ENCODE measurements at places on chromosomes 6 and 20. TPM values are rescaled to one million over a fixed set of nuclear protein-coding genes. Genes with fewer than 3 reads are reported as not detected.

Gene DNAH8
- total RNA-seq: 0.05 TPM

Gene SCUBE3
- total RNA-seq: not detected

Gene SMPDL3A
- 0.47 TPM for total RNA-seq

Gene COL11A2
- 0.61 TPM for total RNA-seq

Gene SLC4A11
- total RNA-seq: 3.3 TPM

Gene TFAP2C
- total RNA-seq: not detected

Gene CAP2
- total RNA-seq: not detected

Gene CLPSL2
- total RNA-seq: not detected

Gene TENT5A
- 0.34 TPM for total RNA-seq

Gene DAAM2
- not detected for total RNA-seq

Gene TRIM40
- total RNA-seq: not detected

Gene GHRH
- total RNA-seq: not detected

Gene TXLNB
- not detected for total RNA-seq

GRCh38 chr6:90326404-90327057 lies 29.9 kb upstream of the BACH2 start:
- H3K4me3 ChIP-seq: no peak overlapping the region
- no peak overlapping the region for H3K27ac ChIP-seq
- H3K4me1 ChIP-seq: peaks cover 11% of the 10 kb centered on the region
- DNase-seq: no peak
- no peaks in the 10 kb centered on the region for H3K36me3 ChIP-seq

DNA sequence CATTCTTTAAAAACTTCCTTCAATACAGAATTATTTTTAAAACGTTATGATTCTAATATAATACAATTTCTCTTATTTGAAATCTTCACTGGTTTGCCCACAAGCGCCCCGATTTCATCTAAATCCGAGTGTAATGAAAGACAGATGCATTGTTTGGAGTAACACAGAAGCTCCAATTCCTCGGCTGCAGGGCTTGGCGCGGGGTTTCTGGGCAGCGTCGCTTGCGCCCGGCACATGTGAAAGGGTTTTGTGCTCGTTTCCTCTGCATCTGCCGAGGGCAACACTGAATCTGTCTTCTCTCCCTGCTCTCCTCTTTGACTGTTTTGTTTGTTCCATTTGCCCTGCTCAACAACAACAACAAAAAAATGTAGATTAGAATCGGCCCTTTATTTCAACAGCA lies 248.6 kb upstream of the QKI start:
- no peak overlapping the region for H3K27ac ChIP-seq
- no peaks in the 10 kb centered on the region for H3K4me1 ChIP-seq
- DNase-seq: no peak
- no peaks in the 10 kb centered on the region for H3K36me3 ChIP-seq

- H3K27me3 ChIP-seq: peaks cover 6% of the 10 kb centered on the region
- no peak overlapping the region for H3K4me3 ChIP-seq
- no peaks in the 10 kb centered on the region for H3K36me3 ChIP-seq
- H3K27ac ChIP-seq: no peak overlapping the region
Measured at GRCh38 chr6:45959534-45960145, 56.0 kb downstream of the CLIC5 start.

GRCh38 chr6:119043783-119044182 lies 34.7 kb downstream of the FAM184A start:
- no peak overlapping the region for H3K4me3 ChIP-seq

- peaks cover 24% of the 10 kb centered on the region for H3K27me3 ChIP-seq
- H3K36me3 ChIP-seq: peaks cover 2% of the 10 kb centered on the region
- peak overlapping the region; percentile 72 for H3K27ac ChIP-seq
- no peak for DNase-seq
- peaks cover 24% of the 10 kb centered on the region for H3K4me1 ChIP-seq
Measured at GRCh38 chr20:64081624-64081964, 1.7 kb downstream of the OPRL1 start.

GRCh38 chr20:62733891-62734290 lies 25.3 kb downstream of the NTSR1 start:
- no peak overlapping the region for H3K27ac ChIP-seq
- H3K4me3 ChIP-seq: no peak overlapping the region
- no peak for DNase-seq
- no peaks in the 10 kb centered on the region for H3K36me3 ChIP-seq
- peaks cover 22% of the 10 kb centered on the region for H3K27me3 ChIP-seq

- H3K4me3 ChIP-seq: no peak overlapping the region
- no peak overlapping the region for H3K27ac ChIP-seq
- no peaks in the 10 kb centered on the region for H3K4me1 ChIP-seq
- no peaks in the 10 kb centered on the region for H3K36me3 ChIP-seq
Measured at GRCh38 chr20:23065266-23066201, 16.1 kb upstream of the THBD start.

- no peak overlapping the region for H3K4me3 ChIP-seq
- no peak overlapping the region for H3K27ac ChIP-seq
- DNase-seq: no peak
- H3K27me3 ChIP-seq: no peaks in the 10 kb centered on the region
- H3K36me3 ChIP-seq: no peaks in the 10 kb centered on the region
- no peaks in the 10 kb centered on the region for H3K4me1 ChIP-seq
Measured at GRCh38 chr20:7355051-7355450, 585.2 kb downstream of the HAO1 start.

GRCh38 chr6:103017878-103018277 lies 1624.4 kb downstream of the GRIK2 start:
- no peak overlapping the region for H3K4me3 ChIP-seq
- no peak for DNase-seq
- H3K27me3 ChIP-seq: no peaks in the 10 kb centered on the region
- no peaks in the 10 kb centered on the region for H3K4me1 ChIP-seq
- H3K36me3 ChIP-seq: no peaks in the 10 kb centered on the region

DNA sequence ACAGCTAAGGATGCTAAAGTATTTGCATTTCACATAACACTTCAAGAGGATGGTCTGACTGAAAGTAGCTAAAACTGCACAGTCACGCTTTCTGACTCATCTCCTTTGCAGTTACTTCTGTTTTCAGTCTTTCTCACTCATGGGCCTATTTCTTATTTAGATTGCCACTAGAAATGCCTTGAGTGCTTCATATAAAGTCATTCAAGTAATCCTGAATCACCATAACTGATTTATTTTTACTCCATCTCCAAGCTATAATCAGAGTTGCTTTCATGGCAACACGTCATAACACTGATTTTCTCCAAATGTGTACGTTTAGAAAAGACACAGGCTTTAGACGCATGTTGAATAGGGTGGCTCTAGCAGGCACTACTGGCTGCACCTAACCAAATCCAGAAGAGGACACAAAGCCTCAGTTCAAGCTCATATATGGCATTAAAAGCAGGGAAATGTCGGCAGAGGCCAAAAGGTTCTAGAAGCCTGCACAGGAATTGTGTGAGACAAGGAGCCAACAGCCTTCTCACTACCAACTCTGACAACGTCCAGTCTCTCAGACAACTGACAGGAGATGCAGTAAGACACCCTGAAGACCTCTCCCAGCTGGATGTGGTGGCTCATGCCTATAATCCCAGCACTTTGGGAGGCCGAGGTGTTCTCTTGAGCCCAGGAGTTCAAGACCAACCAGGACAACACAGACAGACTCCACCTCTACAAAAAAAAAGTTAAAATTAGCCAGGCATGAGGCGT lies 64.1 kb upstream of the BEND6 start:
- H3K4me1 ChIP-seq: peaks cover 35% of the 10 kb centered on the region
- H3K36me3 ChIP-seq: peaks cover 4% of the 10 kb centered on the region
- H3K4me3 ChIP-seq: no peak overlapping the region
- DNase-seq: peak; percentile 5
- no peaks in the 10 kb centered on the region for H3K27me3 ChIP-seq

GRCh38 chr6:148455225-148455624 lies 112.6 kb downstream of the SASH1 start:
- no peak overlapping the region for H3K27ac ChIP-seq
- H3K4me1 ChIP-seq: peaks cover 20% of the 10 kb centered on the region
- H3K4me3 ChIP-seq: no peak overlapping the region

DNA sequence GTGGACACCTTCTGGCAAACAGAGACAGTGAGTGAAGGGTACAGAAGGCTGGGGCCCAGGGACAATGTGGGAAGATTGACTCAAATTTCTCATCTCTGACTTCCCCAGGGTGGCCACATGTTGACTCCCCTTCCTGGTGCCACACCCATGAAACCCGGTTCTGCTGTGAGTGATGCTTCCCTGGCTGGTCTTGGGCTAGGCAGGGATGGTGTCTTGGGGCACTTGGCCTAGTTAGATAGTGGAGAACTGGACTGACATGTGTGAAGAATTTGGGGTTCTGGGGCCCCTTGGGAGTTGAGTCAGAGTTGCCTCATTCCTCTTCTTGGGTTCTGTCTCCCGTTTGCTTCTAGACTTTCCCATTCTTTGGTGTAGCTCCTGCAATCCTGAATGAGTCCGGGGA lies 34.2 kb downstream of the GSS start:
- no peak overlapping the region for H3K27ac ChIP-seq
- H3K36me3 ChIP-seq: peaks cover 62% of the 10 kb centered on the region
- peaks cover 48% of the 10 kb centered on the region for H3K4me1 ChIP-seq
- no peak for DNase-seq
- H3K27me3 ChIP-seq: no peaks in the 10 kb centered on the region

GRCh38 chr20:2213401-2213800 lies 82.4 kb upstream of the TGM3 start:
- no peak for DNase-seq
- no peak overlapping the region for H3K4me3 ChIP-seq
- H3K4me1 ChIP-seq: peaks cover 6% of the 10 kb centered on the region
- no peak overlapping the region for H3K27ac ChIP-seq
- H3K36me3 ChIP-seq: no peaks in the 10 kb centered on the region

DNA sequence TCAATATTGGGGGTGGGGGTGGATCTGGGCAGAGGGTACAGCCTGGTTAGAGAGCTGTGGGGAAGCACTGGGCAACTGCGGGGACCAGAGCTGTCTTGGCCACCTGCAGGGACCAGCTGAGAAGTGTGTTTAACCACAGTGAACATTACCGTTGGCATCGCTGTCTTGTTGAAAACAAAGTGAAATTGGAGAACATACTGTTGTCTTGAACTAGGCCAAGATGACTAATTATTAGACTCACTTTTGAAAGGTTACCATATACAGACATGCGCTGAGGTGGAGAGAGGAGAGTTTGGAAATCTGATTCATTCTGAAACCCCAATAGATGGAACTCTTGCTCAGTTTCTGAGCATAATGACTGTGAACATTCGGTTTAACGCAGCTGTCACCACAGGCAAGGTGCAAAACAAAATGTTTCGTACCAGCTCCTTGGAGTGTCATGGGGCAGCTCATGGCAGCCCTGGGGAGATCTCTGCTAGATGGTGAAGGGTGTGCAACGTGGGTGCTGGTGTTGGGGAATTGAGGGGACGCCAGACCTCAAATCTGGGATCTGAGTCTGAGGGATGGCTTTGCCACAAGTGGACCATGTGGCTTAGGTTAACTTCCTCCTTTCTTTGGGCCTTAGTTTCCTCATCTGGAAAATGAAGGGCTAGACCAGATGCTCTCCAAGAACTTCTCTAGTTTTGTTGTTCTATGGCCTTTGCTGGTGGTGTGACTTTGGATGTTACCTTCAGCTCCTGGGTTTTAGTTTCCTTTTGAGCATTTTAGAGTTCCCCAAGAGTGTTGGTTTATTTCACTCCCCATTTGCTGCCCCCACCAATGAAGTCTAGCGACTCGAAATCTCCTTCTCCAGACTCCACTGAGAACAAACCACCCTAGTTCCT lies 24.6 kb upstream of the GTSF1L start:
- DNase-seq: peak; percentile 75
- H3K4me3 ChIP-seq: peak overlapping the region; percentile 61
- H3K27me3 ChIP-seq: no peaks in the 10 kb centered on the region
- H3K4me1 ChIP-seq: peaks cover 47% of the 10 kb centered on the region

GRCh38 chr6:125188594-125189203 lies 35.1 kb downstream of the TPD52L1 start:
- DNase-seq: no peak
- peaks cover 15% of the 10 kb centered on the region for H3K27me3 ChIP-seq
- peaks cover 8% of the 10 kb centered on the region for H3K4me1 ChIP-seq
- no peaks in the 10 kb centered on the region for H3K36me3 ChIP-seq

DNA sequence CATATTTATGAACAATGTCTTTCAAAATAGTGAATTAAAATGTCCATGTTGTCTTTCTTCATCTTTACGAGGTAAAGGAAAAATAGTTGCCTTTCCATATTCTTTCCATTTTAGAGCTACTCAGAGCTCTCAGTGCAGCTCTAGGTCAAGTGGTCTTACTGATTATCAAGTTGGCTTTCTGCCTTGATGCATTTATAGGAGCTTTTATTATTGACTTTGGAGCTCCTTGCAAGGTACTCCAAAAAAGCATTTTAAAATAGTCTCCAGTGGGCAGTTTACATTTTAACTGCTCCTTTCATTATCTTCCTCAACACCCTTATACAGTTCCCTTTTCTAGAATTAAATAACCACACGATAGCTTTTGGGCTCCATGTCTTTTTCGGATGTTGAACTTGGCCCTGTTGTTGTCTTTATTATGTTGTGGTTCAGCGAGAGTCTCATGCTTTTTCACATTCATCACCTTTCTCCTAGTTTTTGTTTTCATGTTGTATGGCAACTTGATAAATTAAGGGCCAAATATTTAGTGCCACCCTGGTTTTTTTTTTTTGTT lies 122.9 kb downstream of the CLIC5 start:
- no peak for DNase-seq
- peaks cover 2% of the 10 kb centered on the region for H3K36me3 ChIP-seq
- no peak overlapping the region for H3K27ac ChIP-seq
- peaks cover 4% of the 10 kb centered on the region for H3K27me3 ChIP-seq
- H3K4me3 ChIP-seq: no peak overlapping the region
- peaks cover 24% of the 10 kb centered on the region for H3K4me1 ChIP-seq

- no peak overlapping the region for H3K27ac ChIP-seq
- no peak for DNase-seq
- H3K36me3 ChIP-seq: no peaks in the 10 kb centered on the region
- H3K27me3 ChIP-seq: peaks cover 6% of the 10 kb centered on the region
Measured at GRCh38 chr6:1757131-1757530, 147.4 kb downstream of the FOXC1 start.

GRCh38 chr20:10006447-10007090 lies 28.2 kb upstream of the ANKEF1 start:
- H3K4me1 ChIP-seq: peaks cover 5% of the 10 kb centered on the region
- H3K36me3 ChIP-seq: no peaks in the 10 kb centered on the region
- no peak overlapping the region for H3K27ac ChIP-seq
- DNase-seq: no peak
- peaks cover 4% of the 10 kb centered on the region for H3K27me3 ChIP-seq

DNA sequence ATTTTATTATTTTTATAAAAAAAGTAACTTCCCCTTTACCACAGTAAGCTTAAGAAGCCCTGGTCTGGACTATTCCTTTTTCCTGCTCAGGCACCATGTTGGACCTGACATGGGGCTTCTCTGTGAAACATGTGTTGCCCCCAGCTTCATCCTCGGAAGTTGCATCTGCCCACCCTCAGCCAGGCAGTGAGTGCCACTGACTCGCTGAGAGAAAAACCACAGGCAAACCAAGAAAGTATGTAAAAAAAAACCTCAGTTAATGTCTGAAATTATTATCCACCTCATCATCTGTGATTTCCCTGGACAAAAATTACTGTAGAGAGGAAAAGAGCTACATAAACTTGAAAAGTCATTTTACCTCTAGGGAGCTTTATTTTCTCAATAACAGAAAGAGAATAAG lies 109.9 kb upstream of the MCHR2 start:
- H3K27ac ChIP-seq: no peak overlapping the region
- H3K27me3 ChIP-seq: peaks cover 20% of the 10 kb centered on the region
- H3K4me3 ChIP-seq: no peak overlapping the region
- H3K36me3 ChIP-seq: no peaks in the 10 kb centered on the region
- no peak for DNase-seq

- H3K36me3 ChIP-seq: no peaks in the 10 kb centered on the region
- H3K4me1 ChIP-seq: no peaks in the 10 kb centered on the region
- no peak for DNase-seq
- no peaks in the 10 kb centered on the region for H3K27me3 ChIP-seq
Measured at GRCh38 chr20:61924211-61924857, 141.3 kb downstream of the TAF4 start.
